ENCODE measurements at places on chromosomes 16 and 17.

GRCh38 chr16:87335625-87336433 lies 18.6 kb upstream of the C16orf95 start:
- no peak for DNase-seq

DNA sequence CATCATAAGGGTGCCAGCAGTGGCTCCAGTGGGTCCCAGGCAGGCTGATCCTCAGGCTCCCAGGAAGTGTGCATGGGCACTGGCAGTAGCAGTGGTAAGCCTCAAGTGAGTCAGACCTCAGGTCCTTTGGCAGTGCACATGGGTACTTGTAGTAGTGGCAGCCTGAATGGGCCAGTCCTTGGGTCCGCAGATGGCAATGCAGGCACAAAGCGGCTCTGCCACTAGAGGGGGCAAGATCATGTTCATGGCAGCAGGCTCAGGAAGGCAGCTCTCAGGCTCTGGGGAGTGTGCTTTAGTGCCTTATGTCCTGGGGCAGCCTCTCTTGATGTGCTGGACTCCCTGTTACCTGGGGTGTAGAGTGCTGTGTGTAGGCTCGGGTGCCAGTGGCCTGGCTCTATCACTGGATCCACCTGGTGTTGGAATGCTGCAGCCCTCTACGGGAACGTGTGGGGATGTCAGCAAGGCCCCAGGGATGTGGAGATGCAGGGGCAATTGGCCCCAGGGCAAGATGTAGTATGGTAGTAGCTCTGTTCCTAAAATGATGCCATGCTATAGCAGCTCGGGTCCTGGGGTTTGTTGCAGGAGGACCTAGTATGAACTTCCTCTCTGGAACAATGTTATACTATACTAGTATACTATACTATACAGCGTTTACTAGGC lies 11.0 kb downstream of the ACSM3 start:
- peak; percentile 5 for DNase-seq

- DNase-seq, result no peak
These were observed 309.4 kb upstream of the XYLT1 start for GRCh38 chr16:17780181-17780580.

GRCh38 chr16:11682655-11683096 lies 14.4 kb downstream of the SNN start:
- no peak for DNase-seq

DNA sequence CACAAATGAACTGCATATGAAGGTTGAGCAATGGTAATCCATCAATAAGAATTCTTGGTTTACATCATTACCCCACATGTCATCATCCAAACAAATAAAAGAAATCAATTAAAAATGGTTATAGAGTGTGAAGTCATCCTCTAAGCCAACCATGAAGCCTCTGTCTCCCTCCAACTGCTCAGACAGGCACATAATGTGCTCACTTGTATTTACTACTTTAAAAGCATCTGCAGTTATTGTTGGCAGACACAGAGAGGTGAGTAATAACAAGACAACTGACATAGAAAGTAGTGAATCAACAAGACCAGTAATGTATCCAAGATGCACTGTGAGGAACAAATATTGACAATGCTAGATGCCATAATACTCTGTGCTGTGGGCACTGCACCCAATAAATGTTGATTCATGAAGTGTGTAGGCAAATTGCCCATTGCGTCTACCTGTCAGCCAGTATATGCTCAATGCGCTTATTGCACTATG lies 20.0 kb downstream of the ADAMTS18 start:
- DNase-seq, result no peak

- no peak for DNase-seq
These were observed 56.7 kb downstream of the ZNF423 start for GRCh38 chr16:49799172-49799571.

DNA sequence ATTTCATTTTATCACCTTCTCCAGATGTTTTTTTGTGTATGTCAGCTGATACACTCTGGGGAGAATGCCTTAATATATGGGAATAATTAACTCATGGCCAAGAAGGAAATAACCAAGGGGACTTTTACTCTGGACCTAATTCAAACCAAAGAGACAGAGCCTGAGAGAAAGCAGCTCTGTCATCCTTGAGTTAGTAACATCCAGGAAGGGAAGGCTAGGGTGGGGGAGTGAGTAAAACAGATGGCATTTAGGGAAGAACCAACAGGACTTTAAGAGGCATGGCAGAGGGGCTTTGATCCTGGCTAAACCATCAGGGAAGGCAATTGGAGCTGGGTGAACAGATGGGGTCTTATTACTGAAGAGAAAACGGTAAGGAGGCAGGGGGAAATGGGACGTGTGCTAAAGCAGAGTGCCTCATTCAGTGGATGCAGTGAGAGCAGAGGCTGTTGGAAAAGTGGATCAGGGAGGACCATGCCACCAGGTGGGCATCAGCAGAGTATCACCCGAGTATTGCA lies 2.5 kb upstream of the SMPD3 start:
- no peak for DNase-seq

GRCh38 chr16:4002121-4002520 lies 114.1 kb downstream of the ADCY9 start:
- DNase-seq, result no peak

DNA sequence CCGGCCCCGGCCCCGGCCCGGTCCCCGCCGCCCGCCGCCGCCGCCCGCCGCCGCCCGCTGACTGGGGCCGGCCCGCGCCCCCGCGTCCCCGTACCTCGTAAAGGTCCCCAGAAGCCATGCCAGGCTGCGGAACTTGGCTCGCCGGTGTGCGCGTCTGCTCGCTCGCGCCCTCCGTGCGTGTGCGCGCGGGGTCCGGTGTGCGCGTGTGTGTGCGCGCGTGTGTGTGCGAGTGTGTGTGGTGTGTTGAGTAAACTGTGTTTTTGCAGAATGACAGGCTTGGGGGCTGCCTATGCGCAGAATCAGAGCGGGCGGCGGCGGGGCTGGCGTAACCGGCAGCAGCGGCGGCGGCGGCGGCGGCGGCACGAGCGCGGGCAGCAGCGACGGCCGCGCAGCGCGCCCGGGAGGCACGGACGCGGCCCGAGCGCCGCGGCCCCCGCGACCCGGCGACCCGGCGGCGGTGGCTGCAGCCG lies 307 bp downstream of the CDYL2 start:
- no peak for DNase-seq

Measured in stimulated activated CD8-positive, alpha-beta memory T cell treated with anti-CD3 and anti-CD28 coated beads, Interleukin-4, amount 100 ng/mL, for 1 hour (primary cell).